Heart left ventricle (tissue), 16 donors: ENCODE measurements at places on chromosomes 5 and 9. TPM values are rescaled to one million over a fixed set of nuclear protein-coding genes. Genes with fewer than 3 reads are reported as not detected.

DNA sequence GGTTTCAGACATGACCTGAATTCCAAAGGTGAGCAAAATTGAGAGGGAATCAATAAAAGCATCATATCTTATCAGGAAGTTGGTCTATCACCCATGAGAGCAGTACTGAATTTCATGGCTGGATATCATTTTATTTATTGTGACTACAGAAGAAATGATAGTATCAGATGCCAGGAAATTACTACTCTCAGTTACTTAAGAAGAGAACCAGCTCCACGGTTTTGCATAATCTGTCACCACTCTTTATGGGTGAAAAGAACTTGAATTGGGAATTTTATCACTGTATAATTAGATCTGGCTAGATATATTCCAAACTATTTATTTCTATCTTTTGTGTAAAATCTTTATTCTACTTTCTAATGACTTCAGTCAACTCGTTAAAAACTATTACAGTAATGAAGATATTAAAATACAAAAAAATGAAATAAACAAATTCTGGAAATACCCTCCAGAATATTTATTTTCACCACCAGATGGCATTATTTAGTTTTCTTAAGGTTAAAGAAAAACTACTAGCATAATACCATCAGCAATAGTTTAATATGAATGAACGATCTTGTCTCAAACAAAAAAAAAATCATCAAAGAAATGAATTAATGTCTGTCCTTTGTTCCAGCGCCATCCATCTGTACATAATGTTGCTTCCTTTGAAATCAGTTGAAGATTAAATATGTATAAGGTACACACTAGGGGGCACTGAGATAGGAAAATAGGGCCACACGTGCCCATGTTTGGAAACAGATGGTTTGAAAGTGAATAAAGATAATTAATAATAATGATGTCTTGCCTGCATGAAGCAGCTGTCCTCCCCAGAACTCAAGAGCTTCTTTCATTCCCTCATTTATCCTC is 84.7 kb upstream of the SLCO6A1 start:
- no peak for DNase-seq

GRCh38 chr9:103902263-103902662 is 191.8 kb upstream of the SMC2 start:
- no peak for DNase-seq

GRCh38 chr5:150771034-150771795 is 7.3 kb upstream of the SMIM3 start:
- DNase-seq, result no peak

GRCh38 chr5:145324101-145324500 is 511.0 kb downstream of the PRELID2 start:
- no peak for DNase-seq

- peak; percentile 54 for DNase-seq
These were observed at the start of gene EFNA5 for GRCh38 chr5:107670932-107671741. EFNA5 (minus strand) TSS chr5:107670937.

DNA sequence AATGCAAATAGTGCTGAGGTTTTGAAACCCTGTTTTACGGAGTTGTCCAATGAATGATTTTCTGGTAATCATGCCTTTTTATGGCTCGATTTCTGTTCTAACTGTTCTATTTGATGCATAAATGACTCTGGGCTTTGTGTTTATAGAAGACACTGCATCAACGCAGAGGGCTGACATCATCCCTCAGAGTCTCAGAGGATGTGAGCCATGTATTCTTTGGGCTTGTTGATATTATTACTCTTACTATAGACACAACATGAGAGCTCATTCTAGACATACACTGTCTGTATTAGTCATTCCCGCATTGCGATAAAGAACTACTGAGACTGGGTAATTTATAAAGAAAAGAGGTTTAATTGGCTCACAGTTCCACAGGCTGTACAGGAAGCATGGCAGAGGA is 31.6 kb downstream of the CDH6 start:
- DNase-seq, result no peak

LMX1B gene
- total RNA-seq, result 0.23 TPM

CCDC192 gene
- total RNA-seq, result not detected

- DNase-seq, result no peak
These were observed 238.8 kb upstream of the DMRT1 start for GRCh38 chr9:602716-603115.

GRCh38 chr9:2180154-2180553 is 165.0 kb downstream of the SMARCA2 start:
- no peak for DNase-seq

DNA sequence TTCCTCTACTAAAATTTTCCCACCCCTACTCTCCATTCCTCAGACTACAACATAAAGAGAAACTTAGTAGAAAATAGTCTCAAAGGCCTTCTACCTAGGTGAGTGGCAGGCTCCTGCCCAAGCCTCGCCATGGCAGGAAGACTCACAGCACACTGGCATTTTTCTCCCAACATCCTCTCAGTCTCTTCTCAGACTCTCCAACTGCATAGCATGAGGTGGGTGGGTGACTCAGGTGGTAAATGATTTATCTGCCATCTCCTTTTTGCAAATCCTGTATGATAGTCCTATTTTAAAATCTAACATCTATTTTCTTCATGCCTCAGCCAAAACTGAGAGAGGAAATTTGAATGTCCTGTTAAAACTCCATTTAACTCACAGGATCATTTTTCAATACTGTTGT is 33.5 kb upstream of the GRIA1 start:
- DNase-seq, result no peak

SPATA31D4 gene
- not detected for total RNA-seq

GRCh38 chr5:106408141-106408540 is 1262.6 kb downstream of the EFNA5 start:
- DNase-seq, result no peak

DNA sequence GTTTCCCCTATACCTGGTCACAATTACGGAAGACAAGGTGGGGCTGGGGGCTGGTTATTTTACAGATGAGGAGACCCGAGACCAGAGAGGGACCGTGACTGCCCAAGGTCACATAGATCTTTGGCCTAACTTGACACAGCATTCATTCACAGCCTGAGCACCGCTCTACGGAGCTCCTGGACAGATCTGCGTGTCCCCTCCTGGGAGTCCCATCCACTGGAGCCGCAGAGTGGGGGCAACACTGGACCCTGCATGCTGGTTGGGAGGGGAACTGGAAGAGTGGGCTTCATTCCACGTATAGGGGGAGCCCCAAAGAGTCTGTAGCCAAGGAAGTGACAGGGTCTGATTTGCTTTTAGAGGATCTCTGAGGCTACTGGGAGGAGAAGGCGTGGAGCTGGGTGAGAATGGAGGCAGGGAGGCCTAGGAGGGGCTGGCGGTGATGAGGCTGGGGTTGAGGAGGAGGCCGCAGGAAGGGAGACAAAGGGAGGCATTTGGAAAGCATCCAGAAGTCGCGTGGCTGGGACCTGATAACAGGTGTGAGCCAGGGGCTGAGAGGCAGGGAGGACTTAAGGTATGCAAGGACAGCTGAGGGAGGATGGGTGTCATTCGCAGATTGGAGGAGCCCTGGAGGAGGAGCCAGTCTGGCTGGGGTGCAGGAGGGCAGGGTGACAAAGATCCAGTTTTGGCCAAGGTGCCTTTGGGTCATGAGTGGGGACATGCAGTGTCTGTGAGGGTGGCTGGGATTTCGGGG is 64.3 kb upstream of the IER5L start:
- DNase-seq, result no peak

PTPRD gene
- total RNA-seq, result 25.1 TPM

NIM1K gene
- total RNA-seq, result 0.16 TPM

DNA sequence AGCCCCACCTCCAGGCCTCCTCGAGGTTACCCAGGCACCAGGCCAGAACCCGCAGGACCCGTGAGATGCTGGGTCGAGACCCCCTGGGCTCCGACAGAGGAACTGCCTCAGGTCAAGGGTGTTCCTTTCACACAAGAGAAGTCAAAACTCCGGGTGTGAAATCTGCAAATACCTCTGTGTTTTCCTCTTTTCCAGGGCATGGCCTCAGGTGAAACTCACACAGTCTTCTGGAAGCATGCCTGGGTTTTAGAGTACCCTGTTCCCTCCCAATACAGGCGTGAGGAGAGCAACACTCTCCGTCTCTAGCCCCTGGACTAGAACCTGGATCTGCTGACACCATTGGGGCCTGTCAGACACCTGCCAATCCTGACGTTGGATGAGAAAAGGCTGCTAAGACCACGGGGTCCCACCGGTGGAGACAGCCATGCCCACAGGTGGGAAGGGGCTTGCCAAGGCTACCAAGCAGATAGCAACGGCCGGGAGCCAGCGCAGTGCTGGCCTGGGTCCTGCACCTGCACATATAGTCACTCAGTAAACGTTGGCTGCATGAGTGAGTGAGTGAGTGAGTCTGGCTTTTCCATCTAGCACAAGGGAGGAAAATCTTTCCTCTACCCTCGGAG is 182.0 kb upstream of the PPP1R26 start:
- DNase-seq, result no peak

DNA sequence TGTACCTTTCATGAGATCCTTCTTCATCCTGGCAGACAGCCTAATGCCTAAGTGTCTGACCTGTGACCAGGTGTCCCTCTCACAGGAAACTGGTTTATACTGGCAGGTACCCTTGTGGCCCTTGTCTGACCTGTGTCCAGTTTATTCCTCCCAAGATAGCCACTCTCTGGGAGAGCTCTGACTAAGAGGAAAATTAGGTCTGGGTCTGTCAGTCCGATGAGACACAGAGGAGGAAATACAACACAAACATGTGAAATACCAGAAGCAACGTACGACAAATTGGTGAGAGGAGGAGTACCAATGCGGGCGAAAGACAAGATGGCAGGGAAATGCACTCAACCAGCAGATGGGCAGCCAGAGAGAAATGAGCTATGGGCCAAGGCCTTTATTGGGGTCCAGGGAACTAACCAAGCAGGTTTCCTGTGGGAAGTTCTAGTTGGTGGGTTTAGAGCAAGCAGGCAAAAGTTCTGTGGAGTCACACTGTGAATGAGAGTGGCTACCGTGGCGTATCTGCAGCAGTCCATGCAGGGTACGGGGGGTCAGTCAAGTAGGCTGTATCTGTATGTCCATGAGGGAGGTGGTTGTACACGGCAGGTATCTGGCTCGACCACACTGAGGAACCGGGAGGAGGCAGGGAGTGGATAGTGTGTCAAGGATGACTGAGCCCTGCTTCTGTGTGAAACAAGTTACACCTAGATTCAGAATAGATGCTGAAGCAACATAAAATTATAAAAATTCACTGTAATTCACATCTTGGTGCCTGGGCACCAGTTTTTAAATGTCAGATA is 109.0 kb downstream of the MLLT3 start:
- DNase-seq, result no peak

NKD2 gene
- 3.4 TPM for total RNA-seq

DNA sequence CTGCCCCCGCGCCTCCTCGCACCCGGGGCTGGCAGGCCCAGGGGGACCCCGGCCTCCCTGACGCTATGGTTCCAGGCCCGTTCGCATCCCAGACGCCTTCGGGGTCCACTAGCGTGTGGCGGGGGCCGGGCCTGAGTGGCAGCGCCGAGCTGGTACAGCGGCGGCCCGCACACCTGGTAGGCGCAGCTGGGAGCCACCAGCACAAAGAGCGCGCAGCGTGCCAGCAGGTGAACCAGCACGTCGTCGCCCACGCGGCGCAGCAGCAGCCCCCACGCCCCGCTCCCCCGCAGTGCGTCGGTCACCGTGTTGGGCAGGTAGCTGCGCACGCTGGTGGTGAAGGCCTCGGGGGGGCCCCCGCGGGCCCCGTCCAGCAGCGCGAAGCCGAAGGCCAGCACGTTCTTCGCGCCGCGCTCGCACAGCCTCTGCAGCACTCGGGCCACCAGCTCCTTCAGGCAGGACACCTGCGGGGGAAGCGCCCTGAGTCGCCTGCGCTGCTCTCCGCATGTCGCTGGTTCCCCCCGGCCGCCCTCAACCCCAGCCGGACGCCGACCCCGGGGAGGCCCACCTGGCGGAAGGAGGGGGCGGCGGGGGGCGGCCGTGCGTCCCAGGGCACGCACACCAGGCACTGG is 548 bp downstream of the TERT start:
- no peak for DNase-seq

SLC46A2 gene
- total RNA-seq, result not detected

- no peak for DNase-seq
These were observed 13.0 kb upstream of the SARDH start for GRCh38 chr9:133750982-133751649.

LAMC3 gene
- 0.25 TPM for total RNA-seq

DNA sequence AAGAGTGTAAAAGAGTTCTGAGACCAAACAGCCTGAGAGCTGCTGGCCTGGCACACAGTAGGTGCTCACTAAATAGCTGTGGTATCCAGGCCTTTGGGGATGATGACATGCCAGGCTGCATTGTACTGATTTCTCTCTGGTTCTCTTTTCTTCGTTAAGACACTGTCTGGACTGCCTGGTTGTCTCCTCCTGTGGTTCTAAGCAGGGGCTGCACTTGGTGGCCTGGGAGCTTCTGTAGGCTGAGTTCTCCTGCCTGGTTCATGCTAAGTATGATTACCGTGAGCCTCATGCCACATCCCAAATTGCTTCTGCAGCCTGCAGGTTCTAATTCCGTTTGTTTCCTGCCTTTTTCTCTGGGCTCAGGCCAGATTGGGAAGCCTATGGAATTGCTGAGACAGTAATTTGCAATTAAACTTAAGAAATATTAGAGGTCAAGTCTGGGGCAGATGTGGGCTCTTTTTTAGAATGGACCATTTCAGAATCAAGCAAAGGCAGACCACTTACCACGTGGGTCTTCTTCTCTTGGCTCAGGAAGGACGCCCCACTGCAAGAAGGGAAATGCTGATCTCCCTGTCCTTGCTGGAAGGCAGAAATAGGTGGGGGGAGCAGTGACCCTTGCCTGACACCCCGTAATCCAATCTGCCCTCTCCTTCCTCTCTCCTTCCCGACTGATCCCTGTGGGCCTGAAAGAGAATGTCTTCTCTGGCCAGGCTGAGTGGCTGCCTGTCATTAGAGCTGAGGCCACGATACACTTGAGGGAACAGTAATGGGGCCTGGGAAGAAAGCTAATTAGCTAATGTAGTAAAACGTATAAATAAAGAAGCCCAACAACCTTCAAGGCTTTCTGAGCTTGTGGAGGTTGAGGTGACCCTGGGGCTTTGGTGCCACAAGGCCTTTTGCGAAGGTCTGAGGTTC is 21.9 kb upstream of the BOD1 start:
- no peak for DNase-seq

- no peak for DNase-seq
These were observed 486.2 kb upstream of the DAP start for GRCh38 chr5:11247224-11247623.
